ENCODE measurements at places on chromosomes 2 and 18.

DNA sequence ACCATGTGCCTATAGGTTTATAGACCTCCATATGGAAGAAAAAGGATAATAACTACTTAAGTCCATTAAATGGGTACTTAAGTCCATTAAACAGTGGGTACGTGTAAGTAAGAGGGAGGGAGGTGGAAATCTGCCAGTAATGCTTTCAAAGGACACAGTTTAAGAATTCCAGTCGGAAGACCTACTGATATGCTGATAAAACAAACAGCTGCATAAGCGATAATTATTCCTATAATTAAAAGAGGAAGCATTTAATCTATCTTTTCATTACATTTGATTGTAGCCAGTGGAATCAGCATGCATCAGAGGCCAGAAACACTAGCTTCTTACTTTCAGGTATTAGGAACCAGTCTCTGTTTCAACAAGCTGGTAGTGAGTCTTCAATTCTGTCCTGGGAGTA lies 96.4 kb upstream of the DDX18 start:
- DNase-seq = no peak

- DNase-seq = no peak
Observed at GRCh38 chr2:119156891-119157773, 1.4 kb downstream of the C1QL2 start.

- no peak for DNase-seq
Observed at GRCh38 chr2:231614559-231615057, 21.9 kb downstream of the TEX44 start.

- no peak for DNase-seq
Observed at GRCh38 chr18:36628435-36629137, 200.2 kb downstream of the TPGS2 start.

GRCh38 chr2:182754231-182754630 lies 38.2 kb downstream of the DNAJC10 start:
- no peak for DNase-seq

GRCh38 chr18:23306822-23307221 lies 146.3 kb upstream of the RIOK3 start:
- DNase-seq = no peak

DNA sequence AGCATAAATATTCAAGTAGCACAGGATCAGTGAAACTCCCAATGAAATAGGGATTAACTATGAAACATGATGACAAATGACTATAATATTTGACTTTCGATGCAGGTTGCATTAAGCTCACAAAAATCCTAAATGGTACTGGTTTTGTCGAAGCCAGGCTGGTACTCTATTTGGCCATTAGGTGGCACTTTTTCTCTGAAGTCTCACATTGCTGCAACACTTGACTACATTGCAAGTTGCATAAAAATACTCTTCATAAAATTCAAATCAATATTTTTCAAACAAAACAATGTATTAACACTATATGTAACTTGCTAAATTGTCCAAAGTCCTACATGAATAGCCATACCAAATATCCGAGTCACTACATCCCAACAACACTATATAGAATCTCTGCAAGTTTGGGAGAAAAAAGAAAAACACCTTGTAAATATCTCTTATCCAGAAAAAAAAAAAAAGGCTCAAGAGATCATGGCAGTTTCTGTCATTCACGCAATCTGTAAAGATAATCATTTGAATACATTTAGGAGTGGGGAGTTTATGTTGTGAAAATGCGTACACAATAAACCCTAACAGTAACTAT lies 9.5 kb downstream of the RTTN start:
- peak; percentile 25 for DNase-seq

Data from inflammatory macrophage treated with lipopolysaccharide for 1 hour (primary cell).